Activated CD4-positive, alpha-beta T cell treated with anti-CD3 and anti-CD28 coated beads for 36 hours (primary cell): ENCODE measurements at places on chromosomes 12 and 14. TPM values are rescaled to one million over a fixed set of nuclear protein-coding genes. Genes with fewer than 3 reads are reported as not detected.

Gene USP44
- 4.1 TPM for total RNA-seq

Gene TEX52
- total RNA-seq: 0.16 TPM

Gene UBR7
- 39.9 TPM for total RNA-seq

Gene FAM181A
- total RNA-seq: not detected

Gene VRTN
- total RNA-seq: not detected

Gene OR4E2
- not detected for total RNA-seq

Gene TCL1B
- total RNA-seq: not detected

Gene GPR84
- total RNA-seq: 0.98 TPM

Gene BTG1
- total RNA-seq: 76.6 TPM

Gene CD163L1
- total RNA-seq: not detected

Gene LALBA
- not detected for total RNA-seq

Gene SNRNP35
- total RNA-seq: 24.8 TPM

Gene KCNA1
- total RNA-seq: not detected

Gene DPF3
- 0.39 TPM for total RNA-seq

Gene SRGAP1
- total RNA-seq: 0.02 TPM

Gene SYT1
- total RNA-seq: not detected

Gene NINJ2
- 3.5 TPM for total RNA-seq

Gene CDCA3
- total RNA-seq: 99.7 TPM

Gene CCDC184
- 0.25 TPM for total RNA-seq

Gene TAMALIN
- total RNA-seq: 11.5 TPM

Gene KRT71
- total RNA-seq: not detected

Gene SYCP3
- not detected for total RNA-seq

Gene STON2
- 0.05 TPM for total RNA-seq

Gene NFATC4
- 0.30 TPM for total RNA-seq

Gene RAPGEF3
- total RNA-seq: 0.43 TPM

Gene ADAMTS20
- not detected for total RNA-seq

Gene KCNMB4
- total RNA-seq: 2.1 TPM

Gene SSPN
- not detected for total RNA-seq

Gene SLC17A8
- not detected for total RNA-seq

Gene GYS2
- not detected for total RNA-seq

Gene SUOX
- total RNA-seq: 2.9 TPM

Gene RNASE1
- not detected for total RNA-seq

Gene EML5
- 8.1 TPM for total RNA-seq

Gene AQP2
- total RNA-seq: not detected

Gene VIPAS39
- 20.1 TPM for total RNA-seq

Gene ATP5MC2
- 356 TPM for total RNA-seq

Gene SMIM41
- total RNA-seq: not detected

Gene SERPINA9
- total RNA-seq: not detected

Gene WIF1
- total RNA-seq: not detected

Gene GALNT16
- total RNA-seq: 0.14 TPM

Gene ACVR1B
- total RNA-seq: 12.7 TPM

Gene ARMH4
- not detected for total RNA-seq

Gene KRT4
- total RNA-seq: not detected

Gene TSHR
- total RNA-seq: not detected

Gene RIPK3
- 9.4 TPM for total RNA-seq

Gene DPPA3
- not detected for total RNA-seq

Gene TMEM119
- 0.21 TPM for total RNA-seq

Gene CCND2
- total RNA-seq: 369 TPM

Gene RTL1
- not detected for total RNA-seq
